HCT116 (cell line): ENCODE measurements at places on chromosomes 12 and 14. TPM values are rescaled to one million over a fixed set of nuclear protein-coding genes. Genes with fewer than 3 reads are reported as not detected.

Gene C3AR1
- not detected for total RNA-seq

Gene BDKRB2
- total RNA-seq: 0.49 TPM

GRCh38 chr14:53539489-53540126 lies 386.5 kb upstream of the DDHD1 start:
- peak; percentile 71 for DNase-seq

DNA sequence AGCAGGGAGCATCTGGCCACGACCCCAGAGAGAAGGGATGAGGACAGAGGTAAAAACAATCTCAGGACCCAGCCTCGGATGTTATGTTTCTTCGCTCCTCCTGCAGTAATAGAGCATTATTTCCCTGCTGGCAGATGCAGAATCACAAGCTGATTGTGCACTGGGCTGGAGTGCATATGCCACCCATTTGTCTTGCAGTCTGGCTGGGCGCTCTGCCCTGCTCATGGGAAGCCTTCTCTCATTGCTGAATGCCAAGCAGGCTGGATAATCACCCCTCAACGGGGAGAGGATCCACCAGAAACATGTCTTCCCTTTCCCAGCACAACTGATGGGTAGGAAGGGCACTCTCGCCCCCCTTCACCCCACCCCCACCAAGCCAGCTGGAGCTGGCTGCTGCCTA lies 8.5 kb upstream of the VASH1 start:
- no peak for DNase-seq

- no peak for DNase-seq
Observed at GRCh38 chr12:118327391-118327790, 45.3 kb downstream of the TAOK3 start.

DNA sequence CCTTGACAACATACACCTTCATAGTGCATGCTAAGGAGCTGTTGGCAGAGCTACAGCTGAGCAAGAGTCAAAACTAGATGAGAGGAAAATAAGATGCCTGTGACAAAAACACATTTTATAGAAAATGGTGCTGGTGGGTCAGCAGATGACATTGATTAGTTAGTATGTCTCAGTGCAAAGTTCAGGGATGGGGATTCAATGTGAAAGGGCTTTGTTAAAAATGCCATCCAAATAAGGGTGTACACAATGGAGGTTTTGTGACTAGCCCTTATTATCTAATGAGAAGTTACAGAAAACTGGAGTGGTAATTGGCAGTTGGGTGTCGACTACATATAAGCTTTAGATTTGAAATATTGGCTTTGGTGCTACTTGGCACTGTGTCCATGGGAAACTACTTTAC lies 169.0 kb downstream of the MON2 start:
- no peak for DNase-seq

DNA sequence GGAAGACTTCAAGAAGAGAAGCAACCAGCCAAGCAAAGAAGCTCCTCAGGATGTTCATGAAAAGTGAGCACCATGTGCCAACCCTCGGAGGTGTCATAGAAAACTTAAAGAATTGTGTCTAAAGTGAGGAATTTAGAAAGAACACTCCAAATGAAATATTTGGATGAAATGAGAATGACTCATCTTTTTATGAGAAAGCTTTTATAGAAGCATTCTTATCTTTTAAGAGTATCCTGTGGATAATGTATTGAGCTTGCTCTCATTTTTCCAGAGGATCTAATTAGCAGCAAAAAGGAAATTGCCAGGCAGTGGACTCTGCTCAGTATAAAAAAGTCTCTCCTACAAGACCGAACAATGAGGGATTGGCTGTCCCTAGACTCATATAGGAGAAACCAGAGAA lies 454.9 kb downstream of the LRIG3 start:
- DNase-seq: no peak

- no peak for DNase-seq
Observed at GRCh38 chr12:108000111-108000510, 129.0 kb upstream of the WSCD2 start.

- DNase-seq: no peak
Observed at GRCh38 chr12:121495746-121496145, 85.1 kb downstream of the KDM2B start.

DNA sequence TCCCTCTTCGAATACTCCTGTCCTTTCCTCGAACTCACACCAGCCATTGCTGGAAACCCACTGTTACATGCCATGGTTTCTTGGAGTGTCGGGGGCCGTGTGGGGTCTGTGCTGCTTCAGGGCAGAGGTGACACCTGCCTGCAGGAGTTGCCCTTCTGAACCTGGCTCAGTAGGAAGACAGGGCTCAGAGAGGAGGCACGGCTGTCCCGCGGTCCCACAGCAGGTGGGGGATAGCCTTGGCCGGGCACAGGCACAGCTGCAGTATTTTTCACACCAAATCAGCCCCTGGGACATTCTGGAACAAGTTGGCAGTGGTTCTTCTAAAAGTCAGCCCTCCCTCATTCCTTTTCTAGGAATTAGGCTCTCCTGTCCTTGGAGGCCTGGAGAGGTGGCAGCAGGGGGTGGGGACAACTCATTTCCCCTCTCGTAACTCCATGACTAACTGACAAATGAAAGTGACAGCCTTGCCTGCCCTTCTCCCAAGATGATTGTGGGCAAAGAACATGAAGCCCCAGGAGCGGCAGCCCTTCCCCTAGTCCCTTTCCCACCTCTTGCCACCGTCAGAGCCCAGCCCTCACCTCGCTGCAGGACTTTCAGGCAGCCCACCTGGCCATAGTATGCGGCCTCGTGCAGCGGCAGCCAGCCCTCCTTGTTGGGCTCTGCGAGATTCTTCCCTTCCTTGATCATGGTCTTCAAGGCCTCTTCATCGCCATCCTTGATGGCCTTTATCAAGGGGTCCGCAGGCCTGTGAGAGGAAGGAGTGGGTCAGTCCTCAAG lies 22.4 kb downstream of the ASB2 start:
- no peak for DNase-seq

DNA sequence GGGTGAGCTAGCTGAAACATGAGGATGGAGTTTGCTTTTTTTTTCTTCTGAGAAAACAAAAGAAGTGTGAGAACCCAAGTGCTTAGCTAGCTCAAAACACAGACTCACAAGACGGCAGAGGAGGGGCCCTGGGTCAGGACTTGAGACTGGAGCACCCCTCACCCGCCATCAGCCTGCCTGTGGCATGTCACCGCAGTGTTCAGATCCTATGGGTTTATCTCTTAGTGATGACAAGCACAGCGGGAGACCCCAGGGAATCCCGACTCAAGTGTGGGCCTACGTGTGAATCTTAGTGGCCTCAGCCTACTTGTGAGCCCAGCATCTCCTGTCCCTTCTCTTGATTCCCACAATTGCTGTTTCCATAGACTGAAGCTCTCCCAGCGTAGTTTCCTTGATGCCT lies 22.9 kb downstream of the DYRK4 start:
- DNase-seq: no peak

GRCh38 chr14:99576761-99577705 lies 27.0 kb downstream of the CCDC85C start:
- DNase-seq: no peak

- no peak for DNase-seq
Observed at GRCh38 chr12:124153392-124153791, 141.5 kb upstream of the RFLNA start.

DNA sequence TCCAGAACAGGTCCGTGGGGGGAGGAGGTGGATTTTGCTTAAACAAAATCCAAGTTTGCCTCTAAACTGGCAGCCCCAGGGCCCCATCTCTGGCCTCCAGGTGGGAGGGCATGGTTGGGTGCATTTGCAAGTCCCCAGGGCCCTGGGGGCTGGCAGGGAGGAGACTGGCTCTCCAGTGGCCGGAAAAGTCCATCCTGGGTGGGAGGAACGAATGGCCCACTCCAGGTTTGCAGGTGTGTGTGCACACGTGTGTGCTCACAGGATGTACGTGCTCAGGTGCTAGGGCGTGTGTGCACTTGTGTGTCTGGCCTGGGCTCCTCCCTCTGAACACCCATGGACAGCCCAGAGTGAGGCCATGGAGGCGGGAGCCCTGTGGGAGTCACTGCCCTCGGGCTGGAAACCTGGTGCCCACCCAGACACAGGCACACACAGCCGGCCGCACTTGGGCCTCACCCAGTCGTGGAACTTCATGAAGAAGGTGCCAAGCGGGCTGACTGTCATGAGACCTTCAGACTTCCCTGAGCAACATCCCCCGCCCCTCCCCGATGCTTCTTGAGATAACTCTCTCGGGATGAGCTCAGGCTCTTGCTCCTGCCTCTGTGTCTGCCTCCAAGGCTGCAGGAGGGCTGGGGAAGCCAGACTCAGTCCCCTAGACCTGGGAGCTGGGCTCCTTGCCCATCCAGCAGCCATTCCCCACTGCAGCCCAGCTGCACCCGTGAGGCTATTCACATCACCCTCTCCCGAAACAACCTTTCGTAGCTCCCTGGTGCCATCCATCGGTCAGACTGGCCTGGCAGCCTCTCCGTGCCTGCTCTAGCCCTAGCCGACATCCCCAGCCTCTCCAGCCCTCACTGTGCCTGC lies 9.4 kb downstream of the AHNAK2 start:
- DNase-seq: no peak

DNA sequence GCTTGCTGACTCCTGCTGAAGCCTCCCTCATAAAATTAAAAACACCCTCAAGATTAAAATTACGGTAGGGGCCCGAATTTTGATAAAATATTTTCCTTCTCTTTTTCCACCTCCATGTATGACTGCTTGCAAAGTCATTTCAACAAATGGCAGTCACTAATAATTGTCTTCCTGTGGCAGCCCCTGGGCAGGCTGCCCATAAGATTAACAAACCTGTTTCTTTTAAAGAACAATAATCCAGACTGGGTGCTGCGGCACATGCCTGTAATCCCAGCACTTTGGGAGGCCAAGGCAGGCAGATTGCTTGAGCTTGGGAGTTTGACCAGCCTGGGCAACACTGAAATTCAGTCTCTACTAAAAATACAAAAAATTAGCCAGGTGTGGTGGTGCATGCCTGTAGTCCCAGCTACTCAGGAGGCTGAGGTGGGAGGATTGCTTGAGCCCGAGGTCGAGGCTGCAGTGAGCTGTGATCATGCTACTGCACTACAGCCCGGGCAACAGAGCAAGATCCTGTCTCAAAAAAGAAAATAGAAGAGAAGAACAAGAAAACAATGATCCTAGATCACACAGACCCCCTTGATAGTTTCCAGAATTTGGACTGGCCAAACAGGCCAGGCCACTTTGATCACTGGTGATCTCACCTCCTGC lies 8.7 kb downstream of the SAV1 start:
- DNase-seq: no peak

DNA sequence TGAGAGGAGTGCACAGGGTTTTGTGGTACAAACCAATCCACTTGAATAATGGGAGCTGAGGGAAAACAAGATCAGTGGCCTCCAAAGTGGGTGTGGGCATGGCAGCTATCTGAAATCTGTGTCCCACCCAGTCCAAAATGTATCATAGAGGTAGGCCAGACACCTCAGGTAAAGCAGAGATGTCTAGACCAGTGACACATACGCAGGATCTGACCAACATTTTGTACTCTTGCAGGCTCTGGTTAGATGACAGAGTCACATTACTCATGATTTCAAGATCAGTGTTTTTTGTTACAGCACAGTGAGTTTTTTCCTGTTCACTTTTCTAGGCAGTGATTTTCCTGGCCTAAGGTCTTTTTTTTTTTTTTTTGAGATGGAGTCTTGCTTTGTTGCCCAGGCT lies 211.8 kb downstream of the PCNX1 start:
- DNase-seq: no peak

GRCh38 chr12:29282031-29282816 lies 98.7 kb downstream of the ERGIC2 start:
- no peak for DNase-seq

- no peak for DNase-seq
Observed at GRCh38 chr12:123171967-123172366, 21.1 kb upstream of the PITPNM2 start.

DNA sequence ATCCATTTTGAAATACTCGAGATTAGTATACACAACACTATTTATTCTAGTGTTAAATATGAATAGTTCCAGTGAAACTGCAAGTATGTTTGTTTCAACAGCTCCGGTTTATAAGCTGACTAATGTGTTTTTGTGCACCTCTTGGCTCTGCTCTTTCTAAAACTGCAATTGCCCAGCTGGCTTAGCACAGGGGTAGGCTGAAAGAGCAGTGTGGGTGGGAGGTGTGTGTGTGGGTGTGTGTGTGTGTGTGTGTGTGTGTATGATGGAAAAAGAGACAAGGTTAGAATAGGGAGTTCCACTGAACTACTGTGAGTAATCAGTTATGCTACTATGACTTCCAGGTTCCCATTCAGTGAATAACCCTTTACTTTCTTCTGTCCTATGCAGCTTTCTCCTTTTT lies 37.8 kb upstream of the DDHD1 start:
- DNase-seq: no peak
